GM13976 (cell line): ENCODE measurements at places on chromosomes 13 and 19.

- no peak for DNase-seq
Observed at GRCh38 chr13:101139081-101139480, 277.2 kb downstream of the NALCN start.

- peak; percentile 75 for DNase-seq
Observed at GRCh38 chr19:13212759-13213330, 62.6 kb downstream of the IER2 start.

GRCh38 chr13:19961924-19962323 is 3.4 kb downstream of the ZMYM2 start:
- DNase-seq: no peak

DNA sequence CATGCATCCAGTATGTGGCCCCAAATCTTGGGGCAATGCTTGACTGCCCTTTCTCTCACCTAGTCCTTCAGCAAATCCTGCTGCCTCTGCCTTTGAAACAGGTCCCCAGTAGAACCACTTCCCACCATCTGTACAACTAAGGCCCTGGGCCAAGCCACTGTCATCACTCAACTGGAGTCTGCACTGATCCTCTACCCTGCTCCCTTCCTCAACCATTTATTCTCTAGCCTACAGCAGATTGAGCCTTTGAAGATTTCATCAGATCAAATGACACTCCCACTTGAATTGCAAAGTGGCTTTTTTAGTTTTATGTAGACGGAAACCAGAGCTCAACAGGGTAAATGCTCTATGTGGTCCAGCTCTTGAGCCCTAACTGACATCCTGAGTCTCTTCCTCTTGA is 43.5 kb downstream of the ATP8A2 start:
- DNase-seq: no peak

DNA sequence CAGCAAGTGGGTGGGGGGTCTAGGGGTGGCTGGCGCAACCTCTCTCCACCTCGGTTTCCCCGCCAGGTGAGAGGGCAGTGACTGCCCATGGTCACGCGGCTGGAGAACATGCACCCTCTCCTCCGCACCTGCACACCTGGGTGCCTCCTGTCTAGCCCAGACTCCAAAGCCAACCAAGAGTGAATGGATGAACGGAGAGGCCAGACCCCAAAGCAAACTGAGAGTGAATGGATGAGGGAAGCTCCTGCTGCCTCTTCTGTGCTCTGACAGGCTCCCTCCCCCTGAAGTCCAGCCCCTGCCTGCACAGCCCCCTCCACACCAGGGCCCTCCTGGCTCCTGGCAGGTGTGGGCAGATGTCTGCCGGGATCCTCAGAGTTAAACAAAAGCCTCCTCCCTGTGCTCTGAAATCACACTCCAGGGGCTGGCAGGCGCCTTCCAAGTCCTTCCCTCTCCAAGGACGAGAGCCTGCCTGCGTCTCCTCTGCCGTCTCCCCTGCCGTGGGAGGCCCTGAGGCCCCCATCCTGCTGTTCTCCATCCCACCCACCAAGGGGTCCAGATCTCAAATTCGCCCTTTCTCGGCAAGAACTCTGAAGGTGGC is 2.2 kb downstream of the SBNO2 start:
- no peak for DNase-seq

DNA sequence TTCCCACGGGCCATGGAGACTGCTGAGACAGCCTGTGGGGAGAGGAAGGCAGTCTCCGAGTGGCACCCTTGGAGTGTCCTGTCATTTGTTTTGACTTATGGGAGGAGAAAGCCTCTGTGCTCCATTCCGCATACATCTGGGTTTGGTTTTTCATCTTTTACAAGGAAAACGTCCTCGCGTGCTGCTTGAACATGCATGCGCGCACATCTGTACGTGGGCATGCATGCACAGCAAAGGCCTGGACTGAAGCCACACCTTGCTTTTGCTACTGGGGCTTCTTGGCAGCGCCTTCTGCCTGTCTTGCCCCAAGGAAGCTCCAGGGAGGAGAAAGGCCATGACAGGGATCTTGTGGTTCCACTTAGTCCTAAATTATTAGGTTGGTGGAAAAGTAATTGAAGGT is 44.0 kb downstream of the SUGP2 start:
- no peak for DNase-seq

- DNase-seq: no peak
Observed at GRCh38 chr19:32540621-32541020, 40.4 kb upstream of the PDCD5 start.

DNA sequence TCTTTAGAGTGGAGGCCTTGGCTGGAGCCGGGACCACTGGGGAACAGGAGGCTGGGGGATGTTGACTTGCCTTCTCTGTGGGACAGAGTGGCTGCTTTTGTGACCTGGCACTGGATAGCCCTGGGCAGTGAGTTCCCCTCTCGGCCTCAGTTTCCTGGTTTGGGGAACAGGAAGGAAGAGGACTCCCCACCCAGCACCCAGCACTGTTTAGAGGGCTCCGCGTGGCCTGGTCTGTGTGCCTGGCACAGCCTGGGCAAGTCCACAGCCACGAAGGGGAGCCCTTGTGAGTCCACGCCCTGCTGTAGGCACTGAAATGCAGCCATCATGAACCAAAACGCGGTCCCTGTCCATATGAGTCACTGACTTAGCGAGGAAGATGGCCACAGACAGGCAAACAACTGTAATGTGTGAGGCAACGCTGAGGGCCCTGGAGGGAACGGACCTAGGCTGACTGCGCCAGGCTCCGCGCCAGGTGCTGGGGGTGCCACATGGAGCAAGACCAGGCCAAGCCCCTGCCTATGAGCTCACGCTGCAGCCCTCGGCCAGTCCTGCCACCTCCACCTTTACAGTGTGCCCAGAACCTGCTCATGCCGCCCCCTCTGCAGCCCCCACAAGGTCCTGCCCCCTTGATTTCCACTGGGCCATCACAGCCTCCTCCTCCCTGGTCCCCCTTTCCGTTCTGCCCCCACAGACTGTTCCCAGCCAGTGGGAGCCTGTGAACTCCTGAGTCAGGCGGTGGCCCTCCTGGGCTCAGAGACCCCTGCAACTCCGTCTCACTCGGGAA is 35.5 kb downstream of the PAK4 start:
- DNase-seq: no peak

DNA sequence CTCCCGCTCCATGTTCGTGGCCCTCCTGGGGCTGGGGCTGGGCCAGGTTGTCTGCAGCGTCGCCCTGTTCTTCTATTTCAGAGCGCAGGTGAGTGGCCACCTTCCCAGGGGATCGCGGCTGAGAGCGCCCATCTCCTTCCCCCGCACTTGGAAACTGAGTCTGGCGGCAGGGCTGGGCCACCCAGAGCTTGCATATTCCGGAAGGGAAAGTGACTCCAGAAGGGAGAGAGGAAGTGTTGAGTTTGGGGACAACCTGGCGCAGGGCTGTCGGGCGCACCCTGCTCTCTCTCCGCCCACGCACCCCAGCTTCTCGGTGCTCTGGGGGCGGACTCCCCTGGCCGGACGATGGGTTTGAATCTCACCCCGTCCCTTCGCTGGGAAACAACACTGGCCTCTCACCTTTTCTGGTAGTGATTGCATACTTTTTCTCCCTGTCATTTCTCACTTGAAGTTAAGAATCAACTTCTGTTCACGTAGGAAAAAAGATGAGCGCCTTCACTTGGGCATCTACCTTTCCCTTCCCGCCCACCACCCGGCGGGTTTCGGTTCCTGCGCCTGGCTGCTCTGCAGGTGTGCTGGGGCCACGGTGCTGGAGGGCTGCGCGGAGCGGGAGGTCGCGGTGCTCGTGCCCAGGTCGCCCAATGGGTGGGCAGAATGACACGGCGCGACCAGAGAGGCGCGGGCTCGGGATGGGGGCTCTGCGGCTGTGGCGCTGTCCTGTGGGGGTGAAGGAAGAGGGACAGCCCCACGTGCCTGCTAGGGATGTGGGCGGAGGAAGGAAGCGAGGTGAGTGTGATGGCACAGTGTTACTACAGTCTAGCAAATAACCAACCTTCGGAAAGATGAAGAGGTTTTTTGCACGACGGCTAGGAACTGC is 721 bp downstream of the TNFSF11 start:
- DNase-seq: peak; percentile 85

- no peak for DNase-seq
Observed at GRCh38 chr13:108213946-108214345, 1.4 kb downstream of the LIG4 start.

DNA sequence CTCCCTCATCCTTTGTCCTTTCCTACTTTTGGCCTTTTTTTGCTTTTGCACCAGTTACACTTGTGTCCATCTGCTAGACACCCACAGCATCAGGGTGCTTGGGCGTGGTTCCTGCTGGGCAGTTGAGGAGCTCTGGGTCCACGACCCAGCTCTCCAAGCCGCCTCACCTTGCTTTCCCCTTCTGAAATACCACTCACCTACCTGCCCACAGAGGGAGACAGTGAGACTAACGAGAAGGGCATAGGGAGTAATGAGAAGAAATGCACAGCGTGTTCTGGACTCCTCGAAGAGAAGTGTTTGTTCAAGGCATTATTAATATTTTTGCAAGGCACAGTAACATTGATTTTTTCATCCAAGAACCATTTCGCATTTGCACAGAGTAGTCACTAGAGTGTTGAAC is 92.9 kb downstream of the DNAJC15 start:
- DNase-seq: no peak

DNA sequence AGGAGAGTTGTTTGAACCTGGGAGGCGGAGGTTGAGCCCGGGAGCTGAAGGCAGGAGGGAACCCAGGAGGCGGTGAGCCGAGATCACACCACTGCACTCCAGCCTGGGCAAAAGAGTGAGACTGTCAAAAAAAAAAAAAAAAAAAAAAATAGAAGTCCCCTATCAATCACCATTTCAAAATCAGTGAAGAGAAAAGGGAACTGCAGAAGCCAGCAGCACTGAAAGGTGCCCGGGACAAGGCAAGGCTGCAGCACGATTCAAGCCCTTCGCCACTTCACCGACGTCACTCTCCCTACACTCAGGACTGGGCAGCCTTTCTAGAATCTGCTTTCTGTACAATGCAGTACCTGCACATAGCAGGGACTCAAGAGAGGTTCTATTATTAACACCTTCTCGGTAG is 21.9 kb upstream of the USP12 start:
- DNase-seq: no peak

DNA sequence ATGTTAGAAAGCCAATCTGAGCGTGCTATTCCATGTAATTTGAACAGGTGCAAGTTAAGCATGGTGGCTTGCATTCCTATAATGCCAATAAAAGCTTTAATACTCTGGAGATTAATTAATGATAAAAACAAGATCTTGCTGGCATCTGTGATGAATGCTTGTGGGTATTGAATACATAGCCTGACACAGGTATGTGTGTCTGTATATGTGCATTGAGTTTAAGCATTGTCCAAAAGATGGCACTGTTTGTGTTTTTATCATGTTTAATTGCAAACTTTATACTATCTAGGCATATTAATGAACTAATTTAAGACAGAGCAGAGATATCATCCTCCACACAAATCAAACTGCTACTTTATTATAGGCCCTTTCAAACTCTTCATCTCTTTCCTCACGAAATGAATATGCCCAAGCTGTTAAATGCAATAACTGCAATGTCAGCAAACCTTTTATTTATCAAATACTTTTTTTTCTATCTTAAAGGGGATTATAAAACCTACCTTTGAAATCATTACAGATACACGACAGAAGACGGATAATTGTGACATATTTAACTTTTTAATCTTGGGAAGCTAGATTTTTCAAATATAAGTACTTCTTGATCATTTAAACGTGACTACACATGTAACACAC is 86.5 kb downstream of the TNFSF11 start:
- no peak for DNase-seq

DNA sequence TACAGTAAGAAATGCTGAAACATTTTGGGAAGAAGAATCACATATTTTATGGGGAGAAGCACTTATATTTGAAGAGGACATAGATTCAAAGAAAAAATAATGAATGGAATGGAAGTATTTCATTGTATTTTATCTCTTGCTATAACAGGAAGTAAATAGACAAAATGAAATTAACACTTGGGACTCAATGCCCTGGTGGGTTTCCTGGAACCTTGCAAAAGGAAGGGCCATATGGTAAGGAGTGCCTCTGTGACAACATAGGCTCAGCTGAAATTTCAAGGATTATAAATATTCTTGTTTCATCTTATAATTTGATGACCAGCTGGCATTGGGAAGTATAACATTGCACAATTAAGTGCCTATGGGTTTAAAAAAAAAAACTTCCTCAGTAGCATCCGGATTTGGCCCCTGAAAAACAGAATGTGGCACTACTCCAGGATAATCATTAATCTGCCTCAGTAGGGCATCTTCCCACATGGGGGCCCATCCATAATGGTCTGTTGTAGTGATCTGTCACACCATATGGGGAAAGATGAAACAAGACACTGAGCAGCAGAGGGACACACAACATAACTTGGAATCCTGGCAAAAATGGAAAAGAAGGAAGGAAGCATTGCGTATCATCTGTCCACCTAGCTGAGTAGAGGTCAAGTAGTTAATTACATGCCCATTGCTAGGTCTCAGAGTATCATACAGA is 321.6 kb downstream of the NDFIP2 start:
- no peak for DNase-seq

DNA sequence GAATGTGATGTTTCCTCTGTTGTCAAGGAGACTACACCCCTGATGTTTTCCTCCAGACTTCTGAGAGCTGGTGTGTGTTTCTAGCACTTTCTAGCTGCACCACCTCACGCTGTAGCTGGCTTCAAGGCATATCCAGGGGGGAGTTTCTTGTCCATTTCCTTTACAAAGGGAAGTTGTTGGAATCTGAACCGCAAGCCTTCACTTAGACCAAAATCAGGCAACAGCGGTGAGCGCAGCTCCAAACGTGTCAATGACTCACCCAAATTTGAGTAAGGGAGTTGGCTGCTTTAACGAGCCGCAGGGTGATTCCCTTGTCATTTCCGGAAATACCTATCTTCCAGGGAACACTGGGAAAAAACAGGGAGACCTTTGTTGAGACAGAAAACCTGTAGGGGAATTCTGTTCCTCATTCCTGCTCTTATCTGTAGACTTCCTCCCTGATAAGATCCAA is 2.5 kb downstream of the LDLR start:
- no peak for DNase-seq

- no peak for DNase-seq
Observed at GRCh38 chr13:40409278-40409677, 257.2 kb downstream of the FOXO1 start.

- DNase-seq: no peak
Observed at GRCh38 chr13:69956349-69956748, 151.3 kb upstream of the ATXN8OS start.

- DNase-seq: no peak
Observed at GRCh38 chr13:36513266-36513665, 81.0 kb downstream of the CCNA1 start.
